Occipital lobe (tissue), 3 donors: ENCODE measurements at places on chromosomes 11 and 22. TPM values are rescaled to one million over a fixed set of nuclear protein-coding genes. Genes with fewer than 3 reads are reported as not detected.

SPDYC gene
- not detected for total RNA-seq

DNA sequence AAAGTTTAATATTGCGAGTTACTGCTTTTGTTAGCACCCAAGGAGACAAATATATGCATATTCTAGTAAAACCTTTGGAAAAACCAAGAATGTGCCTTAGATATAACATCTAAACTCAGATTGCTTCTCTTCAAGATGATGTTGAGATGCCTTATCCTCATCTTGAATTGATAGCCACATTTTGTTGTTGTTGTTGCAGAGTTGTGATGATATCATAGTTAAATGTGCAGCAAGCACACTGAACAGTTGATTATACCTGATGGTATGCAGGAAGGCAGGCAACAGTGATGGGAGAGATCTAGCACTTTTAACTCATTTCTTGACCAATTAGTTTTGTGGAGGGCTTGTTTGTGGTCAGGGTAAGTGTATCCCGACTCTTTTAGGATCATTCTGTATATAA is 48.0 kb downstream of the KDM2A start:
- no peak for DNase-seq

- no peak for DNase-seq
These were observed 54.8 kb upstream of the CREB3L1 start for GRCh38 chr11:46222490-46223251.

- DNase-seq = no peak
These were observed 597.9 kb upstream of the KIRREL3 start for GRCh38 chr11:127598476-127598875.

DNA sequence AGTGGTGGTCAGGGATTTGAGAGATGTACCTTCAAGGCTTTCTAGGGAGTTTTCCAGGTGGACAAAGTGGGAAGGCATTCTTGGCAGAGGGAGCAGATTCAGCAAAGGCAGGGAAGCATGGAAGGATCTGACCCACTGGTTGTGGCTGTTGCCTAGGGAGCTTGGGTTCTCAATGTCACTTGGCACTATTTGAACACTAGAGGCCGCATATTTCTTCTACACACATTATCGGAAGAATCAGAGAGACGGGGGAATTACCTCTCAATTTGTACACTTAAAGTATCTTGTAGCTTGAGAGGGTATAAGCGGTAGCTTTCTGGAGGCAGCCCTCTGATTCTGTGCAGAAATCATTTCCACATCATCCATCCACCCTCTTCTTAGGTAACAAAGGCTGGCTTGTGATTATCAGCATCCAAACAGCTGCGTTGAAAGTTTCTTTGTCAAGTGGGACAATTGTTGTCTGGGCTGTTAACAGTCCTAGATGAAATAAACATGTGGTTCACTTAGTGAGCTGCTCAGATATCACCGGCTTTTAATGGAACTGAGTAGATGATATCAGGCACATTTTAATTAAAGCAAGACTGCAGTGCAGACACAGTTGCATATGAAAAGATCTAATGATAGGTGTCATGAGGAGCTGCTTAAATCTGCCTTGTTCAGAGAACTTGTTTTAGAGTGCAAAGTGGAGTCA is 2.6 kb downstream of the NELL1 start:
- no peak for DNase-seq

GRCh38 chr22:45731798-45732495 is 60.3 kb downstream of the ATXN10 start:
- no peak for DNase-seq

- DNase-seq = no peak
These were observed 102.3 kb upstream of the SYT13 start for GRCh38 chr11:45388472-45388871.

DNA sequence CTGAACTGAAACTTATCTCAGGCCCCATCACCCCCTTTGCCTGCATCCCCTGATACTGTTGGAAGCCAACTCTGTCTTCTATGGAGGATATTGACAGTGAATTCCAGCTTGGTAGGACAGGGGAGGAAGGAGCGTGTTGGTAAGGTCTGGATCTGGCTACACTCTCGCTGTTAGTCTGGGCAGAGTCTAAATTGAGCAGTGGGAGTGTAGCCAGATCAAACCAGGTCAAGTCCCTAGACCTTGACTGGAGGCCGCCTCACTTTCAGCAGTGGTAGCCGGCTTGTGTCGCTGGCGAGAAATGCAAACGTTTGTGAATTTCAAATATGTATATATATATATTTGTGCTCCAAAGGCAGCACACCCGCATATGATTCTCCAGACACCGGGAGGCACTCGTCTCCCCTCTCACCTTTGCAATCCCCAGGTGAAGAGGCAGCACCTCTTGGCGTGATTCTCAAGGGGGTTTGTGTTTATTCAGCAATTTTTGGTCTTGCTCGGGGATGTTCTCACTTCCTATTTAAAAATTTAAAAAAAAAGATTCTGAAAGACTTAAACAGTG is 26.7 kb downstream of the DHCR7 start:
- DNase-seq = no peak

DNA sequence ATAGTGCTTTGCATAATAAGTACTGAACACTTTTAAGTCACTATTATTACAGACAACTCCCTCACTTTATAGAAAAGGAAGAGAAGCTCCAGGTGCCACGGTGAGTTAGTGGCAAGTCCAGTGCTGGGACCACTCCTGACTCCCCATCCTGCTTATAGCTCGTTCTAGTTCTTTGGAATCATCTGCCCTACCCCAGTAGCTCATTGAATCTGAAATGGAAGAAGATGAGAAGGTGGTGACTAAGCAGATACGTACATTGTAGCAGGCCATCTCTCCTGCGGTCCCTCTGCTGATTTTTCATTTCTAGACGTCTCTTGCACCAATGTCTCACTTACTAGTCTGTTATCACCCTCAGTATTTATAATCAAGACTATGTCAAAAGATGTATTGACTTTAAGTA is 21.6 kb downstream of the MMP20 start:
- no peak for DNase-seq

GRCh38 chr22:49942565-49943404 is 17.8 kb upstream of the PIM3 start:
- no peak for DNase-seq

MMP7 gene
- 0.47 TPM for total RNA-seq

GRCh38 chr11:14908214-14908880 is 16.3 kb upstream of the CYP2R1 start:
- DNase-seq = peak; percentile 24

TESMIN gene
- total RNA-seq = 0.94 TPM

DNA sequence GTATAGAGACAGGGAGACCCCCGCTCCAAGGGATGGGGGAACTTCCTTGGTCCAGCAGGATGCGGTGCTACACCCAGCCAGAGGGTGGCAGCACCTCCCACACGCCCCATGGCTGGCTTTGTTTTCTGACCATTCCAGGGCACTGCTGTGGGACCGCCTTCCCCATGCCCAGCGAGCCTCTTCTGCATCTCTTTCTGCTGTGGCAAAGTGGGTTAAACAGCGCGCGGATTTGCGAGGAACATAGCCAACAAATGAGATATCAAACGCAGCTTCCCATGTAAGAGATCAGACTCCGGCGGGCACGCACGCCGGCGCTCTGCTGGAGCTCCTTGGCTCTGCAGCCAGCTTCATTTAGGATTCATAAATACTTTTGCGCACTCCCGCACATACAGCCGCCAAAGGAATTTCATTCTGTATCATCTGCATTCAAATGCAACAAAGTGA is 485.8 kb upstream of the CADM1 start:
- DNase-seq = no peak

DNA sequence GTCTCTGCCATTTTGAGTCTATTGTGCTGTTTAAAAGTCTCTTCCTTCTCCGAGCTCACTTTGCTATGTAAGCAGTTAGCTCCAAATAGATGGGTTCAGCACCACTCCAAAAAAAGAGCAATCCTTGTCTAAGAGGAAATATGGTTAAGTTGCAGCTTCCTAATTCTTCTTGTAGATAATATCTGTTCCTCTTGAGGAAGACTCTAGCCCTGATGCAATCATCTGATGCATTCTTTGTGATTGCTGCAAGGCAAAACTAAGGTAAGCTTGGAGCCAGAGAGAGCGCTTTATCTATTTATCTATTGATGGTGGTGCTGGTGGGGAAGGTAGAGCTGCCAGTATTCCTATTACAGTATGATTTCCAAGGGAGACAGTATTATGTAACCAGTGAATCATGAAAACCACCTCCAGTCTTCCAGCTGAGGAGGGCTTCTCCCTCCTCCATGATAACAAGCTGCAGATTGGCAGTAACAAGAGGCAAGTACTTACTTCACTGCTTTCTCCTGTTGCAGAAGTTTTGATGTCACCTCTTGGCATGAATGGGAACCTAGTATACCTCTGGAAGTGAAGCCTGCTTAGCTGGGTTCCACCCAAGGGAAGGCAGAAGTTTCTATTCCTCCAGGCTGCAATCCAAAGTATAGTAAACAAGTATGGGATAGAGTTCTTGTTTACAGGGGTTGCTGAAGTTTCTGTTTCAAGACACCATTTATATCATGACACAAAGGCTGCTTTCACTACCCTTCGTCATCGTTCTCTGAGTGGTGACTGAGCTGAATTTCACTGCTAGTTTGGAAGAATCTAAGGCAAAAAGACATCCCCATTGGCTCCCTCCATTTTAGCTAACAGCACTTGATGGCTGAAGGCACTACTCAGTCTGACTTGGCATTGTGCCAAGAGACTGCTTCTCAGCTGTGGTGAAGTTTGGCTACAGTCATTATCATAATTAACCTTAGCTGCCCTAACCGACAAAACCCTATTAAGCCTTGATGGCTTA is 49.7 kb downstream of the FDX1 start:
- no peak for DNase-seq
